ENCODE measurements at places on chromosomes 4 and X. TPM values are rescaled to one million over a fixed set of nuclear protein-coding genes. Genes with fewer than 3 reads are reported as not detected.

STAP1 gene
- total RNA-seq, result not detected

PAGE2 gene
- not detected for total RNA-seq

- peak overlapping the region; percentile 43 for H3K27ac ChIP-seq
- H3K27me3 ChIP-seq, result no peaks in the 10 kb centered on the region
- no peak for DNase-seq
- H3K4me3 ChIP-seq, result no peak overlapping the region
- H3K4me1 ChIP-seq, result peaks cover 46% of the 10 kb centered on the region
These were observed 67.0 kb downstream of the RBM47 start for GRCh38 chr4:40562681-40563080.

DNA sequence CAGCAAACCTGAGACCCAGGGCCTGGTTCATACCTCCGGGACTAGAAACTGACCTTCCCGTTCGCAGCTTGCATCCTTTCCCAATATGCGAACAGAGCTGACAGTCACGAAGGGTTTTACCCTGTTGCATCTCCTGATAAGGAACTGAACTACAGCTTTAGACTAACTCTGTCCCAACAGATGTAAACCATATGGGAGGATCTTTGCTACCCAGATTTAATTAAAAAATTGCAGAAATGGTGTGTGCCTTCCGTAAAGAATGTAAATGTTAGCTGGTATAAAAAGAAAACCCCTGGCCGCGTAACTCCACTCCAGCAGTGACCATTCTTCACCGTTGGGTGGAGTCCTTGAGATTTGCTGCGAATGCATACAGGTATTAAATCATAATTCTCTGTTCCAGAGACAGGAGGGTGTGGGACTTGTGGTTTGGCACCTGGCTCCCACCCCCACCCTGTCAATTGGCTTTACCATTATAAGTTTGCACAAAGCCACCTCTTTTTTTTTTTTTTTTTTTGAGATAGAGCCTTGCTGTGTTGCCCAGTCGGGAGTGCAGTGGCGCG is 40.6 kb upstream of the SORCS2 start:
- no peak overlapping the region for H3K27ac ChIP-seq
- peaks cover 32% of the 10 kb centered on the region for H3K4me1 ChIP-seq
- H3K4me3 ChIP-seq, result no peak overlapping the region
- DNase-seq, result no peak

GRCh38 chrX:103254171-103254824 is 657 bp downstream of the TCEAL8 start:
- H3K27ac ChIP-seq, result peak overlapping the region; percentile 97
- peak overlapping the region; percentile 89 for H3K4me3 ChIP-seq
- no peak for DNase-seq

NAA10 gene
- total RNA-seq, result 76.8 TPM

GRCh38 chr4:140871368-140871767 is 115.2 kb upstream of the TBC1D9 start:
- no peak for DNase-seq
- no peaks in the 10 kb centered on the region for H3K27me3 ChIP-seq
- no peak overlapping the region for H3K4me3 ChIP-seq
- H3K27ac ChIP-seq, result no peak overlapping the region
- H3K36me3 ChIP-seq, result peaks cover 4% of the 10 kb centered on the region
- peaks cover 48% of the 10 kb centered on the region for H3K4me1 ChIP-seq

- no peak for DNase-seq
- no peaks in the 10 kb centered on the region for H3K36me3 ChIP-seq
- H3K4me1 ChIP-seq, result no peaks in the 10 kb centered on the region
These were observed 20.0 kb upstream of the BMP2K start for GRCh38 chr4:78756137-78756536.

DNA sequence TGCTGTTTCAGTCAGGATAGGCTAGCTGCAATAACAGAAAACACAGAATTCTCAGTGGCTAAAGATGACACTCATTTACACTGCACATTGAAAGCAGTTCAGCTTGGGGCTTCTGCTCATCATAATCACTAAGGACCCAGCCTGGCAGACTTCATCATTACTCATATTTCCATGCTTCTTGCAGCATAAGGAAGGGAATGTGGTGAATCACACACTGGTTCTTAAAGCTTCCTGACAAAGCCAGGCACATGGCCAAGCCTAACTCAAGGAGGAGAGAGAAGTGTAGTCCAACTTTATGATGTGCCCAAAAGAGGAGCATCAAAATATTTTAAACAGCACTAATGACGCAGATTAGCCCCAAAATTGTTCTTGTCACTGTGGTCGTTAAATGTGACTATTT is 186.5 kb downstream of the BANK1 start:
- peaks cover 20% of the 10 kb centered on the region for H3K4me1 ChIP-seq
- peaks cover 2% of the 10 kb centered on the region for H3K36me3 ChIP-seq
- DNase-seq, result no peak
- H3K27me3 ChIP-seq, result no peaks in the 10 kb centered on the region

- peaks cover 7% of the 10 kb centered on the region for H3K27me3 ChIP-seq
- no peak for DNase-seq
- no peak overlapping the region for H3K4me3 ChIP-seq
- H3K4me1 ChIP-seq, result no peaks in the 10 kb centered on the region
These were observed 20.0 kb upstream of the TMPRSS11A start for GRCh38 chr4:67983333-67983732.

CHRDL1 gene
- total RNA-seq, result 6.3 TPM

ARHGAP10 gene
- 30.5 TPM for total RNA-seq

DNA sequence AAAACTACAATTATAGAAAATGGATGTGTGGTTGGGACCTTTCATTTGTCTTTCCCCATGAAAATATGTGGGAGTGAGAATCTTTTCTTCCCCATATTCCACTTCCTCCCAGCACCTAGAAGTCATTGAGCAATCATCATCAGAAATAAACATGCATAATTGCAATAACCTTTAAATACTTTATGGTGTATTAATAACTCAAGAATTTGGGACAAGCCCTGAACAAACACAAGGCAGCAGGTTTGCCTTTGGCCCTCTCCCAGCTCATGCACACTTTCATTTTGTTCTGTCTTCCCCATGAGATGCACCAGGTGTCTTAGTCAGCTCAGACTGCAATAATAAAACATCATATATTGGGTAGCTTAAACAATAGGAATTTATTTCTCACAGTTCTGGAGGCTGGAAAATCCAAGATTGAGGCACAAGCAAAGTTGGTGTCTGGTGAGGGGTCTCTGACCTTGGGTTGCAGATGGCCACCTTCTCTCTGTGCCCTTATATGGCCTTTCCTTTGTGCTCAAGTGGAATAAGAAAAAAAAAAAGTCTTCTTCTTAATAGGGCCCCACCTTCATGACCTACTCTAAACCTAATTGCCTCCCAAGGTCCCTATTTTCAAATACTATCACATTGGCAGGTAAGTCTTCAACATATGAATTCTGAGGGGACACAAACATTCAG is 34.7 kb upstream of the TMEM184C start:
- H3K4me1 ChIP-seq, result peaks cover 28% of the 10 kb centered on the region
- no peak for DNase-seq
- H3K27ac ChIP-seq, result no peak overlapping the region
- H3K27me3 ChIP-seq, result no peaks in the 10 kb centered on the region
- H3K36me3 ChIP-seq, result peaks cover 29% of the 10 kb centered on the region

C1QTNF7 gene
- total RNA-seq, result 4.4 TPM

P2RY8 gene
- total RNA-seq, result not detected

GRCh38 chr4:82747686-82748575 is 50.7 kb downstream of the SCD5 start:
- H3K27ac ChIP-seq, result peak overlapping the region; percentile 62
- H3K27me3 ChIP-seq, result no peaks in the 10 kb centered on the region
- no peaks in the 10 kb centered on the region for H3K36me3 ChIP-seq

DNA sequence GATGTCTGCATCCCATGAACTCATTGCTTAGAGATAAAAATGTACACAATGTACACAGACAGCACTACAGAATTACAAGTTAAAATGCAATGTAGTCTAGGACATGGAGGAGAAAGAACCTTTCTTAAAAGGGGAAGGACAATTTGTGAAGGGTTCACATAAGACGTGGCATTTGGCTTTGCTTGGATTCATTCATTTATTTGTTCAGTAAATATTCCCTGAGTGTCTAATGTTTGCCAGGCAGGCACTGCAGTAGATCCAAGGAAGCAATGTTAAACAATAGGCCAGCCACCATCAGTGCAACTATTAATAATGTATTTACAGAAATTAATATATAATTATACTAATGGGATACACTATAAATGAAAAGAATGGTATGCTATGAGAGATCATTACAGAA is 94.4 kb downstream of the GRIA2 start:
- no peak overlapping the region for H3K27ac ChIP-seq
- no peak overlapping the region for H3K4me3 ChIP-seq
- no peaks in the 10 kb centered on the region for H3K36me3 ChIP-seq
- DNase-seq, result no peak

DNA sequence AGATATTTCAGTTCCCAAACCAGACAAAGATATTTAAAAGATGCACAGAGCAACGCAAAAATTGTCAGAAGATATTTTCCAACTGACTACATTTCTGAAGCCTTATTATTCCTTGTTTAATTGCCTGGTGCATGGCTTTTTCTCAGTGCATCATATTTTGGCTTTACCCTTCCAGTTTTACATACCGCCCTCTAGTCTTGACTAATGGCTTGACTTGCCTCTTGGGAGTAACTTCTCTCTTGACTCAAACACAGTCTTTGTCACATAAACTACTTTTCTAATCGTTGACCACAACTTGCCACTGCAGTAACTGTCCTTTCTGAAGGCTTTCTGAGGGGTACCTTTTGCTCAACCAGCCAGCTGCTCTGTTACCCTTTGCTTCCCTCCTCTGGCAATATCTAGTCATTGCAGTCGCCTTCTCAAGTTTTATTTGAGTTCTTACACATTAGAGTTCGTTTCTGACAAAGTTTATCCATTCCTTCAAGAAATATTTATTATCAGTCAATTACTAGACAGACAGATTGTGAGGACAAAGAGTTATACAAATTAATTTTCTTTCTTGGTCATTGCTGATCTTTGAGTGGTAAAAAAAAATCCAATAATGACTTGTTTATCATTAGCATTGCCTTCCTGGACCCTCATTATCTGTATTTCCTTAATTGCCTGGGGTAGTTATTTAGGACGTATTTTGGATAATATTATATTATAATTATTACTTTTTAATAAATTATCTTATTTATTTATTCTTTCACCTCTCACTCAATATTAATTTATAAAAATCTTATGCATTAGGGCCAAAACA is 506.9 kb upstream of the PCDH10 start:
- H3K36me3 ChIP-seq, result no peaks in the 10 kb centered on the region
- H3K4me1 ChIP-seq, result peaks cover 2% of the 10 kb centered on the region
- no peaks in the 10 kb centered on the region for H3K27me3 ChIP-seq
- H3K4me3 ChIP-seq, result no peak overlapping the region
- H3K27ac ChIP-seq, result no peak overlapping the region
- peak; percentile 41 for DNase-seq

IL2RG gene
- not detected for total RNA-seq

LYAR gene
- total RNA-seq, result 12.6 TPM

GRCh38 chr4:16437836-16438235 is 211.6 kb upstream of the TAPT1 start:
- H3K27ac ChIP-seq, result no peak overlapping the region
- H3K36me3 ChIP-seq, result no peaks in the 10 kb centered on the region
- no peak for DNase-seq
- H3K27me3 ChIP-seq, result peaks cover 29% of the 10 kb centered on the region
- no peaks in the 10 kb centered on the region for H3K4me1 ChIP-seq
- H3K4me3 ChIP-seq, result no peak overlapping the region

GLRA3 gene
- 0.02 TPM for total RNA-seq

DNA sequence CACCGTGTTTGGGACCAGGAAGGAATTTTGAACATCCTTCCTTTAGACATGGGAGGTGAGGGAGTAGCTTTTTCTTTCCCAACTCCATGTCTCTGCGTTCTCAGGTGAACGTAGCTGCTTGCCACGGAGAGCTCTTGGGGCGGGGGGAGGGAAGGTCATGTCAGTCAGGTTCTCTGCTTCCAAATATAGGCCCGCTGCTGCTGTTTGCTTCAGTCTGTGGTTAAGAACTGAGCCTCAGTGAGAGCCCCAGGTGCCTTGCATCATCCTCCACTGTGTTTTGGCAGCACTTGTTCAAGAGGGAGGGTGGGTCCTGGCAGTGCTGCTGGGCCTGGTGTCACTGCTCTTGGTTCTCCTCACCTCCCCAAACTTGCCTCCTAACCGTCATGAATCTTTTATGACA is 46.5 kb downstream of the HADH start:
- no peak overlapping the region for H3K27ac ChIP-seq
- no peaks in the 10 kb centered on the region for H3K4me1 ChIP-seq
- no peak for DNase-seq
- peaks cover 23% of the 10 kb centered on the region for H3K36me3 ChIP-seq
- H3K27me3 ChIP-seq, result no peaks in the 10 kb centered on the region

- H3K4me3 ChIP-seq, result no peak overlapping the region
- H3K4me1 ChIP-seq, result peaks cover 2% of the 10 kb centered on the region
- H3K36me3 ChIP-seq, result peaks cover under 1% of the 10 kb centered on the region
- no peak for DNase-seq
- no peak overlapping the region for H3K27ac ChIP-seq
- no peaks in the 10 kb centered on the region for H3K27me3 ChIP-seq
These were observed 730.8 kb upstream of the NDST4 start for GRCh38 chr4:115844180-115844579.

- H3K36me3 ChIP-seq, result no peaks in the 10 kb centered on the region
- H3K4me3 ChIP-seq, result no peak overlapping the region
- H3K27me3 ChIP-seq, result no peaks in the 10 kb centered on the region
These were observed 33.0 kb downstream of the TACC3 start for GRCh38 chr4:1754336-1754735.

LRCH2 gene
- total RNA-seq, result 29.4 TPM

DNA sequence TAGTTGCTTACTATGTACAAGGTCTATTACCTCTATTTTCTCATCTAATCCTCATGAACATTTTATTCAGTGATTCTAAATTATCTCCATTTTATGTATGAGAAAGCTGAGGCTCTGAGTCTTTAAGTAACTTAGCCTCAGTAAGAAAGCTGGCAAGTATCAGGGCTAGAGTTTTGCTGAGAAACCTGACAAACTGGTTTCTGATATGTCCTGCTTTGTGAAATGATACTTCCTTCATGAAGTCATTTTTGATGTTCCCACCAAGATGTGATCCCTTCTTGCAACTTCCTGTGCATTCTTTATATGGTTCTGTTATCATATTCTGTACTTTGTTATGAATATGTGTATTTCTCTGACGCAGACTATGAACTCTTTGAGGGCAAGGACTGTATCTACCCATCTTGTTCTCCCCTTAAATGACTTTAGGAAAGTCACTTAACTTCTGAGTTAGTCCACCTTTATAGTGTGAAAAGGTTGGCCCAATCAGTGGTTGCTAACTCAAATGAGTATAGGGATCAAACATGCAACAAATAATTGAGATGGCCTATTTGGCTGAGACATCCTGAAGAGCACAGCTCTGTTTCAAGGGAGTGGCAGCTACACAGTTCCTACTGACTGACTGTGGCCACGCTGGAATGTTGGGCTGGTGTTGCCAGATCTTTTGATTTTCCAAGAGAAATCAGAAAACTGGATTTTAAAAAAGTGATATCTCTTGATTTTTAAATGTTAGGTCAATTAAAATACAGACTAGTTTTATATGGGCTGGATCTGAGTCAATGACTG is 127.9 kb upstream of the AMOT start:
- H3K36me3 ChIP-seq, result no peaks in the 10 kb centered on the region
- H3K27ac ChIP-seq, result peak overlapping the region; percentile 84
- no peaks in the 10 kb centered on the region for H3K27me3 ChIP-seq
- no peak for DNase-seq
- H3K4me1 ChIP-seq, result peaks cover 30% of the 10 kb centered on the region
- no peak overlapping the region for H3K4me3 ChIP-seq

Data from mesothelial cell of epicardium (in vitro differentiated cells).